ELF-1 (cell line): ENCODE measurements at places on chromosomes 6 and 20.

- DNase-seq = no peak
Measured at GRCh38 chr6:145042559-145042958, 692.8 kb downstream of the EPM2A start.

GRCh38 chr6:43092635-43093034 lies 16.5 kb downstream of the PTK7 start:
- DNase-seq = no peak

- DNase-seq = no peak
Measured at GRCh38 chr6:14876778-14877613, 368.9 kb upstream of the JARID2 start.

GRCh38 chr6:21507811-21508210 lies 85.7 kb upstream of the SOX4 start:
- no peak for DNase-seq

GRCh38 chr6:67748521-67748920 lies 886.6 kb upstream of the ADGRB3 start:
- DNase-seq = no peak

GRCh38 chr20:24468401-24469115 lies 871 bp upstream of the SYNDIG1 start:
- no peak for DNase-seq

- no peak for DNase-seq
Measured at GRCh38 chr6:82951935-82952334, 113.7 kb downstream of the UBE3D start.

- no peak for DNase-seq
Measured at GRCh38 chr6:37686111-37686510, 11.6 kb downstream of the MDGA1 start.
